ENCODE measurements at places on chromosomes 1 and 21.

DNA sequence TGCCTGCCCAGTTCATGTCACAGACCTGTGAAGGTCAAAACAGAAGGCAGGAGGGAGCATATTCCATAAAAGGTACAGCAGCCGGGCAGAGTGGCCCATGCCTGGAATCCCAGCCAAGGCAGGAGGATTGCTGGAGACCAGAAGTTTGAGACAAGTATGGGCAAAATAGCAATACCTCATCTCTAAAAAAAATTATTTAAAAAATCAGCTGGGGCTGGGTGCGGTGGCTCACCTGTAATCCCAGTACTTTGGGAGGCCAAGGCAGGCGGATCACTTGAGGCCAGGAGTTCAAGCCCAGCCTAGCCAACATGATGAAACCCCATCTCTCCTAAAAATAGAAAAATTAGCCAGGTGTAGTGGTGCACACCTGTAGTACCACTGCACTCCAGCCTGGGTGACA lies 64.5 kb downstream of the RUNX3 start:
- no peak for DNase-seq

GRCh38 chr1:62906428-62906886 lies 122.5 kb downstream of the ATG4C start:
- DNase-seq = no peak

DNA sequence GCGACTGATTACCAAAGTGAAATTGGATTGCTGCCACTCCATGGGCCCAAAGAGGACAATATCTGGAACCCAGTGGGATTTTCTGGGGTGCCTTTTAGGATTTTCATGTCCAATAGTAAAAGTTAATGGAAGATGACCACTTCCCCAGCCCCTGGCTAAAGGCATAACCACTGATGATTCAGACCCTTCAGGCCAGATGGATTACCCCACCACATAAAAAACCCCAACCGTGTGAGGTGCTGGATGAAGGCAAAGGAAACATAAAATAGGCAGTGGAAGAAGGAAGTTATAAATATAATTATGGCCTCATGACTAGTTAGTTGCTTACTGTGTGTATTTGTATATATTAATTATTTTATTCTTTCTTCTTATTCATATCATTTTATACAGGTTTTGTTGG lies 40.2 kb upstream of the IL10 start:
- DNase-seq = no peak

DNA sequence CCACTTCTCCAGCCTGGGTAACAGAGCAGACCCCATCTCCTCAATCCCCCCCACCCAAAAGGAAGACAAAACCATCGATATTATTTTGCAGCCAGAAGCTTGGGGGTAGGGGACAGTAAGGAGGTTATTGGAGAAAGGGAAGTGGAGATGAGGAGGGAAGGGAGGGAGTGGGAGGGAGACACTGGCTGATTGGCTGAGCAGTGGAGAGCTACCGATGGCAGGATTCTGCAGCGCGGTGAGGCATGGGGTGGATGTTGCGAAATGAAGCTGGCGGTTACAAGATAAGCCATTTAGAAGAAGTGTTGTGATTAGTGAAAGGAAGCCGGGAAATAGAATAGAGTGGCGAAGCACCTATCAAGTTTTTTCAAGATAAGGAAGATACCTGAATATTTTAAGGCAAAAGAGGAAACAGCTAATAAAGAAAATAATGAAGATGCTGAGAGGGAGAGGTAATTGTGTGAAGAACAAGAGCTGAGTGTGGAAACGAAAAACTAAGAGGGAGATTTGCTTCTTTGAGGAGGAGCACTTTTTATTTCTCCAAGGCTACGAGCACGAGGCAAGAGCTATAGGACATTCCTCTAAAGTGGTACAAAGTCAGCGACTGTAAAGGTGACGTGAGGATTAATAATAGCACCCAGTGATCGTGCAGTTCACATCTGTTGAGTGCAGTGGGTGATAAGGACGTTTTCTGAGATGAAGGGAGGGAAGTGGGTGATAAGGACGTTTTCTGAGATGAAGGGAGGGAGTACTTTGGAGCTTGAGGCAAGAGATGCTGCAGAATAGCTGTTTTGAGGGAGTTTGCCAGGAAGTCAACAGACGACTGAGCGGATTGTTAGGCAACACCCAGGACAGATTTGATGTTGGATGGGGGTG lies 103.2 kb upstream of the KIF26B start:
- peak; percentile 57 for DNase-seq

- DNase-seq = no peak
These were observed 30.5 kb upstream of the TSPEAR start for GRCh38 chr21:44741921-44742320.

DNA sequence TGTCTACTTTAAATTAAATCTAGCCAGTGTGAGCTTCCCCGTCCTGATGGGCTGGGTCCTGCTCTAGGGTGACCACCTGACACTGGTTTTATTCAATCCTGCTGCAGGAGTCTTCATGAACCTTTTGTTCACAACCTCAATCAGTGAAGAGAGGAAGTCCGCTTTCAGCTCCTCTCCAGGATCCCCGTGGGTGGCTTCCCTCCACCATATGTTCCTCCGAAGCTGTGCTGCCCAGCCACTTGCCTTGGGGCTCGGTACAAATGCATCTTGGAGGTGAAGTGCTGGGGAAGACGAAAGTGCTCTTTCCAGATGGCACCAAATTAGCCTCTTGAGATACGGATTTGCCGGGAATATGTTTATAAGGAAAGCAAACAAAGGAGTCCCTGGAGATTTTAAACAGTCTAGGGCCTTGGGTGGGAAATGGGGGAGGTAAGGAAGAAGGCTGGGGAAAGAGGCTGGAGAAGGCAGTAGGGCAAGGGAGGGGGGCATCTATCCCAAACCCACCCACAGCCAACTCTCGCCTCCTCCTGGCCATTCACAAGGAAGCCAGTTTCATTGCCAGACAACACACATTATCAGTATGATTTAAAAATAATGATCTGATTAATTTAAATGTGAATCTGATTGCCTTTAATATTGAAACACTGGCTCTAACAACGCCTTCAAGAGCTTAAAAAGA lies 430.8 kb downstream of the DISC1 start:
- DNase-seq = no peak

DNA sequence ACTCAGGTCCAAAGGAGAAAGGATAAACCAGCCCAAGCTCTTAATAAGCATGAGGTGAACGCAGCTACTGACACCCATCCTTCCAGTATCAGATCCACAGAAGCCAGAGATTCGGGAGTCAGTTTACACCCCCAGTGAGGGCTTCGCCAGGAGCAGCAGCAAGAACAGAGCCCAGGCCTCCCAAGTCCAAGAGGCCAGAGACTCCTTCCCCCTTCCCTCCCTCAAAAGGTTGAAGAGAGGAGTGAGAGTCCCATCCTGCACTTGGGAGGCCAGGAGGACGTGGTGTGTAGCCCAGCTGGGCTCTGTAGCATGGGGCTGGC lies 72.8 kb downstream of the MRPL37 start:
- DNase-seq = no peak

DNA sequence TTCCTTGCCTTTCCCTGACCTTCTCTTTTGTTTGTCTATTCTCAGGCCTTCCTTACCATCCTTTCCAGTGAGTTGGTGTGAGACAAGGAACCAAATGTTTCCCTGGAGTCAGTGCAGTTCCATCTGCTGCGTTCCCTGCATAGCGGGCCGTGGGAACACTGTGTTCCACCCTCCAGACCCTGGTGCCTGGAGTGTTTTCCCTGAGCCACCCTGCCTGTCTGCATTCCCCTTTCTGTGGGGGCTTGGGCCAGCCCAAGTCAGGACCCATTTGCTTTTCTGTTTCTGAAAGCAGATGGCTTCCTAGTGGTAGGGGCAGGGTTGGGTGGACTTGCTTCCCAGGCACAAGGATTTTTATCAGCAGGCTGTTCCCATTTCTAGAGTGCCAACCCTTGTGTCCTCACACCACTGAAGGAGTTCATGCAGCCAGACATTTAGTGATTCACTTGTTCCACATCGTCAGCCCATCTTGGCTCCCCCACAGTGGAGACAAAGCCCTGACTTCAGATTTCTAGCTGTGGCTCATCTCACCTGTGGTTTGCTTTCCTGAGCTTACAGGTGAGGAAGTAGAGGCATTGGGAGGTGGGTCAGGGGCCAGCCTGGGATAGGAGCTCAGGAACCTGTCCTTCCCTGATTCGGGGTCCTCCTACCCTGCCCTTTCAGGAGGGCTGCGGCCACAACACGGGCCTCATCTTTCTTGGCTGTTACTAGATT lies 14.1 kb upstream of the MYOG start:
- no peak for DNase-seq

DNA sequence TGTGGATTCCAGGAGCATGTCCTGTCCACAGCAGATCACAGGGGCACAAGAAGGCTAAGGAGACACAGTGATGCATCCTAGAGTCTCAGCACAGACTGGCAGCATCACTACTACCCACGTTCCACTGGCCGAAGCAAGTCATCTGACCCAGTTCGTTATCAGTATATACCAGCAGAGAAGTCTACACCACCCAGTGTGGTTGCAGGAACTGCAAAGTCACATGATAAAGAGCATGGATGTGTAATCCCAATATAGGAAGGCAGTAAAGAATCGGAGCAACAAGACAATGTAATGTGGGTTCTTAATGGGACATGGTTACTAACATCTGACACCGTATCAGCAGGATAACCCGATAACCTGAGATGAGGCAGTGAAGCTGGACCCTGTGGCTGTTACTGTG lies 246.6 kb downstream of the RRAGC start:
- no peak for DNase-seq

DNA sequence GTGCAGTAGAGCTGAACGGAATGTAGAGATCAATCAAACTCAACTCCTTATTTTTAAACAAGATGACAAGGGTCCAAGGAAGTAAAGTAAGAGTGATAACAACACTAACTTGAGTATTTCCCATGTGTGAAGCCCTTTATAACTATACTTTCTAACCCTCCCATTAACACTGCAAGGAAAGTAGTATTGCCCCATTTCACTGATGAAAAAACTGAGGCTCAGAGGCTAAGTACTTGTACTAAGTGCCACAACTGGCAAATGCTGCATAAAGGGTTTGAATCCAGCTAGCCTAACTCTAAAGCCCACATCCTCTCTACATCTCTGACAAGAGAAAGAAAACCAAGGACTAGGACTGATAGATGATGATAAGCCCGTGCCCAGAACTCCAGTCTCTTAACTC lies 8.2 kb upstream of the GJA5 start:
- DNase-seq = no peak

GRCh38 chr21:34129901-34130715 lies 56.7 kb downstream of the MRPS6 start:
- DNase-seq = no peak

DNA sequence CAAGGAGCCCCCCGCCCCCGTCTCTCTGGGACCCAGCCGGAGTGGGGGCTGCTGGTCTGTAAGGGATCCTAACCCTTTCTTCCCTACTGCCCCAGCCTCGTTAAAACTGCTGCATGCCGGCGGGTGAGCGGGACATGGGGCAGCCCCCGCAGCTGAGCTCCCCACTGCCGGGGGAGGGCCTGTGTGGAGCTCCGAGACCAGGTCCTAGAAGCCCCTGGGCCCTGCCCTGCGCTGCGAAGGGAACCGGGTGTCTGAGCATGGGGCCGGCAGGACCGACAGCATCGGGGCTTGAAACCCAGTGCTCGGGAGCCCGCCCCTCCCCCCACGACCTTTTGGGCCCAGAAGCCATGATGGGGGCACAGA lies 9.2 kb upstream of the COL6A1 start:
- peak; percentile 71 for DNase-seq

- no peak for DNase-seq
These were observed 31.0 kb upstream of the TADA1 start for GRCh38 chr1:166907051-166907450.

DNA sequence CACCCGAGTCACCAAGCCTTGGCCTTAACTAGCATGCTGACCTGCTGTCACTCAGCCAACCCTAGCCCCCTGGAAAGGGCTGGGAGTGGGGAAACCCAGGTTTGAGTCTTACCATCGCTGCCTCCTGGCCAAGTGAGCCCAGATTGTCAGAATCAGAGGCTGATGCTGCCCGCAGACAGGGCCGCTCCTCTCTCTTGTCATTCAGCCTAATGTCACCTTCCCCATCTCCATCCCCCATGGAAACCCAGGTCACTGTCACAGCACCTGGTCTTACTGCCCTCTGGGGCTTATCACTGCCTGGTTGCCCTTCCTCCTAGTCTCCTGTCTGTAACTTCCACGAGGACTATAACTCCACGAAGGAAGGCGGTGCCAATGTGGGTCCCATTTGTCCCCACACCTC lies 53.6 kb upstream of the CASZ1 start:
- DNase-seq = no peak

- no peak for DNase-seq
These were observed 8.7 kb downstream of the PRRC2C start for GRCh38 chr1:171494076-171494475.

DNA sequence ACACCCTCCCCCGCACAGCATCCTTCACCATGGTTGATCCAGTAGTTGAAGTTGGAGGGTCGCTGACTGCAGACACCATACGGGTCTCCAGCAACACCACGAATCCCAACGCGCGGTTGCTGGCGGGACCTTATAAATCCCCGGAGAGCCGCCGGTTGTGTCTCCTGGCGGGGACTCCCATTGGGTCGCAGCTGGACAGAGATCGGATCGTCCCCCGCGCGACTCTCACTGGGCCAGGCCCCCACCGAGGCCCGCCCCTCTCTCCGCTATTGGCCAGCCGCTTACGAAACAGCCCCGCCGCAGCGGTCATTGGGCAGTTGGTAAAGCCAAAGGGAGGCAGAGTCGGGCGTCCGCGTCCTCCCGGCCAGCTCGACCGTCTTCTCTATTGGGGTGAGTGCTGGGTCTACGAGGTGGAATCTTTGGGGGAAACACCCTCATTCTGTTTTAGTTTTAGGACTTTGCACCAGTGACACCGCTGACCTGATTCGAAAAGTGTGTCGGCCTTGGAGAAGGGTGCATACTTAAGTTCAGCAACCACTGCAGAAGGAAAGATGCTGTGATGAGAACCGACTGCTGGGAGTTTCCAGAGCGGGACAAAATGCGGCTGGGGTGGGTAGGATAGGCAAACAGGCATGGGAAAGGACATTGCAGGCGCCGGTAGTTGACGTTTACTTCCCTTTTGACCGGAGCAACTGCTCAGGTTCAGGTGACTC lies 27.4 kb downstream of the RABIF start:
- DNase-seq = peak; percentile 95

GRCh38 chr21:38350684-38351083 lies 93.9 kb downstream of the KCNJ15 start:
- DNase-seq = no peak

GRCh38 chr1:56068908-56069307 lies 510.5 kb downstream of the PLPP3 start:
- no peak for DNase-seq

DNA sequence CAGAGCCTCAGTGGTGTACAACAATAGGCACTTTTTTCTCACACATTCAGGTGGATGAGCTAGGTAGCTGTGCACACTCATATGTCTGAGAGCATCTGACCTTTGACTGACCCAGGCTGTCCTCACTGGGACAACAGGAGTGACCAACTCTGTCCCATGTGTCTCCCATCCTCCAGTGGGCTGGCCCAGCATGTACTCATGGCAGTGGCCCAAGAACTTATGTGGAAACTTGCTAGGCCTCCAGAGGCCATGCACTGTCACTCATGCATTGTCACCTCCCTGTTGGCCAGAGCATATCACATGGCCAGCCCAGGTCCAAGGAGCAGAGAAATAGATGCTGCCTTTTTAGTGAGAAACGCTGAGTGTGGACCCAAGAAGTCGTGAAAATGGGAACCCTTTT lies 158.8 kb downstream of the IGSF21 start:
- no peak for DNase-seq

- no peak for DNase-seq
These were observed 340.7 kb downstream of the ADGRL2 start for GRCh38 chr1:82141390-82141789.

All from left ventricle myocardium superior (tissue), 1 donor.